Activated naive CD4-positive, alpha-beta T cell treated with anti-CD3 and anti-CD28 coated beads, Interleukin-2, amount 50 U/mL, for 72 hours (primary cell): ENCODE measurements at places on chromosomes 3 and 15. TPM values are rescaled to one million over a fixed set of nuclear protein-coding genes. Genes with fewer than 3 reads are reported as not detected.

STAC gene
- total RNA-seq: not detected

IL5RA gene
- not detected for total RNA-seq

CYP19A1 gene
- total RNA-seq: 1.3 TPM

GOLGA8H gene
- 0.20 TPM for total RNA-seq

TXNRD3 gene
- total RNA-seq: 2.3 TPM

TMEM89 gene
- 0.36 TPM for total RNA-seq

PAK6 gene
- total RNA-seq: 0.29 TPM

- DNase-seq: no peak
Measured at GRCh38 chr15:96328181-96328876, 2.2 kb upstream of the NR2F2 start.

DNA sequence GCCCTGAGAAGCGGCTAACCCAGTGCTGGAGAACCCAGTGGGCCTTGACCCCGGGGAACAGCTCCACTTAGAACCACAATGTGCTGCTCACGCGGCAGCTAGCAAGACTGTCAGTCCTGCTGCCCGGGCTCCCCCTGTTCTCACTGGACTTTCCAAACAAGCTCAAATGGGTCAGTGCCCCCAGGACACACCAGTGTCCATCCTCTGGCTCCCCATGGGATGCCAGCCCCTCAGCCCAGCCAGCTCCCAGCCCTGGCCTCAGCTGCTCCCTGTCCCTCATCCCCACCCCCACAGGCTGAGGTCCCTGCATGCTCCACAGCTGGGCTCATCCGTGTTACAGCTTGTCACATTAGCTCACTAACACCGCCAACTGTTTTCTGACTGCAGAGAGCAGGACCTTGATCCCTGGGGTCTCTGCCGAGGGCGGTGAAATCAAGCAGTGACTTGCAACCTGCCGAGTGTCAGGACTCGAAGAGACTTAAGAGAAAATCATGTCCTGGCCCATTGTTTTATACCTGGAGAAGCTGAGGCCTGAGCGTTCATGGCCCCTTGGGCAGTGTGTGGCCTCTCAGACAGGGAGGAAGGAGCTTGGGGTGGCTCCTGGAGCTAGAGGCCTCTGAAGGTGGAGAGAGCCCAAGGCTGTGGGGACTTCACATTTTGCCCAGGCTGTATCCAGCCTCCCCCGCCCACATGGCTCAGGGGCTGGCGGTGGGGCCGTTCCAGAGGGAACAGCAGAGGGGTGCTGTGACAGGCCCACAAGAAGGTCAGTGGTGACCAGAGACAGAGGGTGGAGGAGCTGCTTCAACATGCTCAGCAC, 157.5 kb downstream of the MEGF11 start:
- DNase-seq: no peak

DNA sequence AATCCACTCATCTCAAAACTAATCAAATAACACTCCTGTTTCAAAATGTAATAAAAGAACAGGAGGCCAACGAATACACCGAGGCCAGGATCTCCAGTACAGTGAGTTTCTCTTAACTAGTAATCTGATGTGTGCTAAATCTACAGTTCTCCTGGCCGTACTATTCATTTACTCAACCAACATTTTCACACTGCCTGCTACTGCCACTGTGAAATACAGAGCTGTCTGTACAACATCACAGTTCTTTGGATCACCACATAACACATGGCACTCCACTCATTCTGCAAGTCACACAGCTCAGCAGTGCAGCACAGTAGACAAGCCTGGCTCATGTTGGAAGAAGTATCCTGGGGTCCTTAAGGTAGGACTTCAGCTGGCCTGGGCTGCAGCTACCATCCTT, 21.9 kb downstream of the RIOX2 start:
- no peak for DNase-seq

GRCh38 chr3:125280668-125281361, 68.3 kb upstream of the SLC12A8 start:
- no peak for DNase-seq

GRCh38 chr3:31391150-31391549, 141.6 kb upstream of the STT3B start:
- no peak for DNase-seq

- DNase-seq: no peak
Measured at GRCh38 chr15:38684440-38685010, 119.9 kb upstream of the RASGRP1 start.

- DNase-seq: no peak
Measured at GRCh38 chr3:49277383-49277775, 347 bp upstream of the C3orf62 start.

DNA sequence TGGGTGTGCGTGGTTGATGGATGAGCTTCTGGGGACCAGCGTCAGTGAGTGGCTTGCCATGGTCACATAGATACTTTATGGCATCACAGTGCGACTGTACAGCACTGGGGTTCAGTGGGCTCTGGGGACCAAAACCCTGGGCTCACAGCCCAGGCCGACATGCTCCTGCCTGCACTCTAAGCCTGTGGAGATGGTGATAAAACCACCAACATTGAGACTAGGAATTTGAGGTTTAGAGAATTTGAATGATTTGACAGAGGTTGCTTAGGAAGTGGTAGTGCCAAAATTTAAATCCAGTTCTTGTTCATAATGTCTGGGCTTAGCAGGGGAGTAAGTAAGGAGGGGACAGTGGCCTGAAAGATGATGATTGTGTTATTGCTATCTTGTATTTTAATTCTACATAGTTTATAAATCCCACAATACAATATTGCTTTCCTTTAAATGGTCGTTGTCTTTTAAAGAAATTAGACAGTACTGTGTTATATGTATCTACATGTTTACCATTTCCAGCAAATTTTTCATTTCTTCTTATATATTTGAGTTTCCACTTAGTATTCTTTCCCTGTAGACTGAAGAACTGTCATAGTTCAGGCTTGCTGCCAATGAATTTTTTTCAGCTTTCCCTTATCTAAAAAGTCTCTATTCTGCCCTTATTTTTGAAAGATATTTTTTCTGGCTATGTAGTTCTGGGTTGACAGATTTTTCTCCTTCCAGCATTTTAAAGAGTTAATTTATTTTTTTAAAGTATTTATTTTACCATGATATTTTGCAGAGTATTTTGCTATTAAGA, 235.4 kb upstream of the RGMA start:
- DNase-seq: no peak

DNA sequence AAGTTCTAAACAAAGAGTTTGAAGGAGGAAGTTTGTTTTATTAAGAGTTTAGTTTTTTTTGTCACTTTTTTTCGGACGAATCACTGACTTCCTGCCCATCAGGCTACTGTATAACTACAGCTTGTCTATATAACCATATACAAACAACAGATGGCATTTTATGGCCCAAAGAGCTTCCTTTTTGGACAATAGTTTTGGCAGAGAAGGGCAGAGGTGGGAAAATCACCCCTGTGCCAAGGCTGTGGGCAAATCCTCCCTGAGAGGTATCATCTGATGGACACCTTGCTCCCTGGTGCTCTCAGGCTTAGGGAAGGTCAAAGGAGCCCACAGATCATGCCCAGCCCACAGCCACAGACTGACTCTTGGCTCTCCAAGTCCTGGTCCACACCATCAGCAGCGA, 113.4 kb downstream of the OXNAD1 start:
- DNase-seq: no peak

DNA sequence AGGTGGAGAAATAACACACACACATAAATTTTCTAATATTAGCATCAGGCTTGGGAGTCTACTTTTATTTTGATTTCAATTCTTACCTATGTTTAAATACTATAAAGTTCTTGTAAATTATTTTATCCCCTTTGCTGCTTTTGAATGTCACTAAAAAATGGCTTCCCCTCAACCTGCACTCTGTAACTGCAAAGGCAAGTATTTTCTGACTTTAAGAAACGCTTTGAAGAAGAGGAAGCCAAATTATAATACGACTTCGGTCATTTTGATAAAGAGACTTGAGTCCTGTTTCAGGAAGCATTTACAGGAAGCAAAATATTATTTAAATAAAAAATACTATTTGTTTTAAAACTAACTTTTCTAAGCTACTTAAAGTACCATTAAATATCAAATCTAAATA, 627.7 kb upstream of the AGTR1 start:
- no peak for DNase-seq

GRCh38 chr3:129505341-129505740, 23.1 kb upstream of the RHO start:
- no peak for DNase-seq

GRCh38 chr15:92140796-92141195, 252.9 kb upstream of the ST8SIA2 start:
- DNase-seq: no peak

DNA sequence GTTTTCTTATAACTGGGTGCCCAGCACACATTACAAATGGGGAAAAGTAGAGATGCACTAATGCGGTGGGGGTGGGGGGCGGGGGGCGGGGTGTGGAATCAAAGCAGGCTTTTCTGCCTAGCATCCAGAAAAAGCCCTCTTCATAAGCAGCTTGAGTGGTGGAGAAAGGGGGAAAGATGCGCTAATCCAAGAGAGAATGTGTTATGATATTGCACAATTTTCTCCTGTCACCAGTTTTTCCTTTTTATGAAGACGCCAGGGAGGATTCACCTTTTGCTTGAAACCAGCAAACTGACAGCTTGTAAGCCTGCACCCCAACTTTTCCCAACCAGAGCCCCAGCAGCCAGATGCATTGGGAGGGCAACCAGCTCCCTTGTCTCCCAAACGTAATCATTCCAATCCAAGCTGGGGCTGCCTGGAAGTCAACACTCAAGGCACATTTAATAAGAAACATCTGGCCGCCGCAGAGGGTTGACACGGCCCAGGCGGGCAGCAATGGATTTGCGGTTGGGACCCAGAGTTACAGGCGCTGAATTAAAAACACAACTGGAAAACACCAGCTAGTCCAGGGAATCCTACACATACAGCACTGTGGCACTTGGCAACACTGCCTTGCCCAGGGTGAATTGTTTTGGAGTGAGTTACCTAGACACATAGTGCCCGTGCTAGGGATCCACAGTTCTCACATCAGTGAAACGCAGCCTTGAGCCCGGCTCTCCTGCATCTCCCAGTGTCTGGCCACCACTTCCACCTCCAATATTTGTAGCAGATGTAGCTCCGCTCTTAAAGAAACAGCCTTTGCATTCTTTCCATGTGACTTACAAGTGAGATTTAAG, 218.5 kb upstream of the PRICKLE2 start:
- DNase-seq: no peak

GRCh38 chr15:27061739-27062138, 90.8 kb downstream of the GABRG3 start:
- no peak for DNase-seq

GRCh38 chr15:98738689-98739401, 90.5 kb downstream of the IGF1R start:
- no peak for DNase-seq

- DNase-seq: peak; percentile 14
Measured at GRCh38 chr15:76059320-76060117, at the start of gene TMEM266. TMEM266 (plus strand) TSS chr15:76059985; CDS start chr15:76134264, 74,279 bp downstream.

- no peak for DNase-seq
Measured at GRCh38 chr15:71088683-71089082, 26.6 kb upstream of the THSD4 start.

- no peak for DNase-seq
Measured at GRCh38 chr3:173440514-173440913, 43.0 kb downstream of the NLGN1 start.

DNA sequence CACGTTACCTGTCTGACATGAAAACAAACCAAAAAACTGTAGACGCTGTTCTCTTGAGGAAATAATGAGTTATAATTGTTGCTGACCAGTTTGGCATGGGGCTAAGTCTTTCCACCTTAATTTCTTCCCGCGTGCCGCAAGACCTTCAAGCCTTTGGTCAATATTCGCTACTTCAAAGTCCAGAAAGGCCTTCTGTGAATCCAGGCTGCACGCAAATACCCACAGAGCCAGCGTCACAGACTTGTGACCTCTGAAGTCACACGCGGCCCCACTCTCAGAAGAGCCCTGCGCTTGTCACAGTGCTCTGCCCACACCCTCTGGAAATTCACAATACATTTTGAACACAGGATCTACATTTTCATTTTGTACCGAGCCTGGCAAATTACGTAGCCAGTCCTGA, 275.2 kb downstream of the SHQ1 start:
- no peak for DNase-seq

GRCh38 chr3:11536936-11537612, 106.6 kb downstream of the VGLL4 start:
- DNase-seq: no peak

GRCh38 chr3:188326968-188327367, 173.0 kb downstream of the LPP start:
- DNase-seq: no peak

GRCh38 chr3:159887911-159888310, 100.7 kb upstream of the IL12A start:
- no peak for DNase-seq

GRCh38 chr15:73388256-73388781, 19.6 kb upstream of the HCN4 start:
- DNase-seq: no peak

DNA sequence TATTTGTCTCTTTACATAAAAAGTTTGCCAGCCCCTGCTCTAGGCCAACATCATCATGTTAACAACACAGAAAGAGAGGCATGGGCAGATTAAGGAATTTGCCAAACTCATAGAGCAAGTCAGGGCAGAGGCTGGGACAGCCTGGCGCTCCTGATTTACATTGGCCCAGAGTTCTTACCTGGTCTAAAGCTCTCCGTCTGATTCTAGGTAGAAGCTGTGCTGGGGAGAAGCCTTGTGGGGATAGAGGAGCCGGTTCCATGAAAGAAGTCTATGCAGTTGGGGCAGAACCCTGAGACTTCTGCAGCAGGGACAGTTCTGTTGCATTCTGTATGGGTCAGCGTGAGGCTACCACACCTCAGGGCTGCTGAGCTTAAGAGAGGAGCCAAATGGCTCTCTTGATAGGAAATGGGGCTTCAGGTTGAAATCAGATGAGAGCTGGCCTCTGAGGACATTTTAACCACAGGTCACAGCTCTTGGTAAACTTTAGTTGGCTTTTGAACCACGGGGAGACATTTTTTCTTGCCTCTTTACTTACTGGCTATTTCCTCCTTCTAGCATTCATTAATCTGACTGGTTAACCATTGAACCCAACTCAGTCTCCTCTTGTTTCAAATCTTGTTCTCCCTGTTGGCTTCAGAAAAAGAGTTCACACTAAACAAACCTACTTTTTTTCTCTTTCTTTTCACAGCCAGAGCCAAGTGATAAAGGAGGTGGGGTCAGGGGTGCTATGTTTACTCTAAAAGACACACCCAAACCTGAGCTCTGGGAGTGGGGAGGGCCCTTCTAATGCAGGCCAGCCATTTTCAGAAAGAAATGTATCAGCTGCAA, 250.7 kb downstream of the OPA1 start:
- no peak for DNase-seq

GRCh38 chr3:15345608-15346137, 13.3 kb upstream of the SH3BP5 start:
- no peak for DNase-seq

DNA sequence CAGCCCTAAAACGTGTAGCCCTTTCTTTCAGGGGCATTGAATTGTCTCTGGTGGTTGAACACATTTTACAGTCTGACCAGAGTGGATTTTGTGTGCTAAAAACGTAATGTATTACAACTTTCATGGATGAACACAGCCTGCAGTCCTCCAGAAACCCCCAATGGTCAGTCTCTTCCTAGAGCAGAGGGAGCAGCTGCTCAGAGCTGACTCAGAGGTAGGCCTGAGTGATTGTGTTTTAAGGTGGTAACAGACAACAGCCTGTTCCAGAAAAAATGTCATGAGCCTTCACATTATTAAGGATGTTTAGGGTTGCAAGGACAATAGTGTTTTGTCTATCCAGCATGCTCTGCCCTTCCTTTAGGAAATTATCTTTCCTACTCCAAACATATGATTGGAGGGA, 34.5 kb upstream of the CTNNB1 start:
- DNase-seq: no peak

GRCh38 chr3:112005091-112005672, 6.5 kb downstream of the TAGLN3 start:
- no peak for DNase-seq

GRCh38 chr15:93478947-93479346, 389.9 kb upstream of the RGMA start:
- DNase-seq: no peak
